Stimulated activated naive CD4-positive, alpha-beta T cell treated with Interleukin-2 at 50 U/mL for 16 hours (primary cell): ENCODE measurements at places on chromosomes 7 and 10.

GRCh38 chr7:132353936-132354335, 222.3 kb downstream of the PLXNA4 start:
- no peak for DNase-seq

GRCh38 chr7:1160670-1161021, 650 bp upstream of the ZFAND2A start:
- no peak for DNase-seq

GRCh38 chr7:26538689-26539088, 247.0 kb downstream of the SNX10 start:
- DNase-seq = no peak

- DNase-seq = no peak
Observed at GRCh38 chr7:28957751-28958234, 337 bp downstream of the TRIL start.

GRCh38 chr7:100627238-100627549, 14.2 kb downstream of the TFR2 start:
- no peak for DNase-seq

DNA sequence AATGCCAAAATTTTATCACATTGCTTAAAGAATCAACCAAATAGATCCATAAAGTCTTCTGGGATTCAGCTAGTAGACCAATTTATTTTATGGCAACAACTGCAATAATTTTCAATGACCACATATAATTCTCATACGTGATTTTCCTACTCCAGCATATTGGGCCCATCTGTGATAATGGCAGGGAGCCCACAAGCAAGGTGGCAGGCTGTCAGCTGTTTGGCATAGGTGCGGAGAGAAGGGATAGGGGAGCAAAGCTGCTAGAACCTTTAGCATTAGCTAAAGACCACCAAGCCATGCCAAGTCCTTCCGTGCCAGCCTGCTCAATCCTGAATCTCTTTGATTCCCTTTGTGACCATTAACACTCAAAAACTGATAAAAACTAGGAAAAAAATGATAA, 721.2 kb downstream of the XPNPEP1 start:
- no peak for DNase-seq

DNA sequence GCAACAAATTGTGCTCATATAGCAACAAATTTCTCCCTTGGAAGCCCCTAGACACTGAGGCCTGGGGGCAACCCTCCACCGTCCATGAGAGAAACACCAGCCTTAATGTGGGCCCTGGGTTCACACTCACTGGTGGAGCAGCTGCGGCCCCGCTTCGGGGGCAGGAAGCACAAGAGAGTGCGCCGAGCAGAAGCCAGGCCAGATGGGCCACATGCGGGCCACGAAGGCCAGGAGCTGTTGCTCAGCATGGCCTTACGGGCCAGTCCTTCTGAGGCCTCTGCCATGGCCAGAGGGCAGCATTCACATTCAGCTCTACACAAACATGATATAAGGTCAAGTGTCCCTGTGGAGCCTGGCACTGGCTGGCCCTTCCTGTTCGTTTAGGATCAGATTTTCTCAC, 60.0 kb upstream of the VIPR2 start:
- DNase-seq = no peak

DNA sequence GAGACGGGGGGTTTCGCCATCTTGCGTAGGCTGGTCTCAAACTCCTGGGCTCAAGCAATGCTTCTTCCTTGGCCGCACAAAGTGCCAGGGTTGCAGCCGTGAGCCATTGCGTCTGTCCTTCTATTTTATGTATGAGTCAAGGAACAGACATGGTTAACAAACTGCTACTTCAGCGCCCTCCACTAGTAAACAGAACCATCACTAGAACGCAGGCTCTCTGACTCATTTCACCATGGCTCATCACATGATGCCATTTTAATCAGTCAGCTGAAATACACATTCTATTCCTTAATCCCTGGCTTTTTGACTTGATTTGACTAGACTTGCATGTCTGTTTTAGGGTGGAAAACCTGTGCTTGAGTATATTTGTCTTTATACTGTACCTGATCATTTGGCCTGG, 41.3 kb downstream of the CELF2 start:
- DNase-seq = no peak

DNA sequence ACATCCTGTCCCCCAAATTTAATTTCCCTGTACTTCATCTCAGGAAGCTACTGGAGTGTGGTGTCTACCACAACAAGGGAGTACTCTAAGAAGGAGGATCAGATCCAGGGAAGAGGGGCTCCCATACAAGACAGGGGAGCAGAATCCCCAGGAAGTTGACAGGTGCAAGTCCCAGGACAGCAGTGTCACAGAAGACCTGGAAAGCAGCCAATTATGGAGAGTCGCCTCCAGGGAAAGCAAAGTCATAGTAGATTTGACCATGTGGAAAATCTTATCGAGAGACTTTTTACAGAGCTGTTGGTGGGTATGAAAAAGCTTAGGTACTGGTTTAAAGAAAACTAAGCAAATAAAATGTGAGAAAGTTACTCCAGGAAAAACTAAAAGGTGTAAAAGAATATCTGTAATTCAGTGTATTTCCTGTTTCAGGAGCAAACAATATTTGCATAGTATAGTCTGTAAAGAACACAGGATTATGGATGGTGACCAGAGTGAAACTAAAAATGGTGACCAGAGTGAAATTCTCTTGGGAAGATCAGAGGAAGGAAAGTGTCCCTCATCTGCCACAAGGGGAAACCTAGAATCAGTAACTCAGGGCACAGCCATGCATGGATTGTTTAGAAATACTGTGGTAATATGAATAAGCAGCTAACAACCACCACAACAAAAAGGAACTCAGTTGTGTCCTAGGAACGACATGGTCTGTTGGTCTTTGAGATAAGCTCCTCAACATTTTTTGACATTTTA, 44.5 kb downstream of the LANCL2 start:
- no peak for DNase-seq

DNA sequence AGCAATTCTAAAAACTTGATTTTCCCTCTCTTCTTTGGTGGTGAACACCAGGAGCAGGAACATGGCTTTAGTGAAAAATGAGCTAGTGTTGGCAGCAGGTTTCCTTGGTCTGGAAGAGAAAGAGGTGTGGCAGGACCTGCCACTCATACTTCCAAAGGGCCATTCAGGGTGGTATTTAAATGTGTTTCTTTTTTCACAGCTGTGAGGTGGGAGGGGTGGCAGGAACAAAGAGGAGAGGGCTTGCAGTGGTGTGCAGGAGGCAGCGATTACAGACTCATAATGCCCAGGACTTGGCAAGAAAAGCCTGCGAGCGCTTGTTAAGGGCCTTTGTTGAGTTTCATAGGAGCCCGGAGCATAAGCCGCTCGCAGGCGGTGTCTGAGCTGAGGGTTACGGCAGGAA, 36.8 kb downstream of the WIPF3 start:
- DNase-seq = no peak

DNA sequence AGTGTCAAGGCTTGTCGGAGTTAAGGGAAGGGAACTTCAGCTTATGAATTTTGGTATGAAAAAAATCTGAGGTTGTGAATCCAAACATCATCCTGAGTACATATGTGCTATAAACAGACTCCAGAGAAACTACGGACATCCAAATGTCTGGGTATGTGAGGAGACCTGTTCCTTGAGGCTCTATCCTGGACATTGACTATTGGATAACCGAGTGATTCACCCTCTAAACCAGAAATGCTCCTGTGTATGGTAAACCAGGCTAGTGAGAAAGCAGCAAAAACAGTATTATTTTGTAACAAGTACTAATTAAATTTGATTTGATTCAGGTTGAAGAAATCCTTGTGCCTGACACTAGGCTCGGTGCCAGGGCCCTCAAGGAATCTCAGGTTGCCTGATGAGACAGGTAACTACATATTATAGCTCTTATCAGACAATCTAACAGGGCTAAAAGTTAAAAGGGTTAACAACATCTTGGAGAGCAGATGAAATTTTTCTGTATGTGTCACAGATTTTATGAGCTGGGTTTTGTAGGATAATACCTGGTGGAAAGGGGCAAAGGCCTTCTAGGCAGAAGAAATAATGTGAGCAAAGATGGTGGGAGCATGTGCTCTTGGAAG, 10.4 kb upstream of the STOX1 start:
- no peak for DNase-seq
